MV-4-11 (cell line): ENCODE measurements at places on chromosomes 4 and X.

DNA sequence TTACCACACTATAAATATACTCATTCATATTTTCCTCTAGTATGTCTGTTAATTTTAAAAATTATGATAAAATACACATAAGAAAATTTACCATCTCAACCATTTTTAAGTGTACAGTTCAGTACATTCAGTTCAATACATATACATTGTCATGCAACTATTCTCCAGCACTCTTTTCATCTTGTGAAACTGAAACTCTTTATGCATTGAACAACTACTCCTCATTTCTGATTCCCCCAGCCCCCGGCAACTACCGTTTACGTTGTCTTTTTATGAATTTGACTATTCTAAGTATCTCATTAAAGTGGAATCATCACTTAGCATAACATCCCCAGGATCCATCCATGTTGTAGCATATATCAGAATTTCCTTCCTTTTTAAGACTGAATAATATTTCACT lies 8.7 kb downstream of the SMARCAD1 start:
- DNase-seq, result no peak

GRCh38 chrX:84221181-84221580 lies 33.2 kb upstream of the RPS6KA6 start:
- no peak for DNase-seq

DNA sequence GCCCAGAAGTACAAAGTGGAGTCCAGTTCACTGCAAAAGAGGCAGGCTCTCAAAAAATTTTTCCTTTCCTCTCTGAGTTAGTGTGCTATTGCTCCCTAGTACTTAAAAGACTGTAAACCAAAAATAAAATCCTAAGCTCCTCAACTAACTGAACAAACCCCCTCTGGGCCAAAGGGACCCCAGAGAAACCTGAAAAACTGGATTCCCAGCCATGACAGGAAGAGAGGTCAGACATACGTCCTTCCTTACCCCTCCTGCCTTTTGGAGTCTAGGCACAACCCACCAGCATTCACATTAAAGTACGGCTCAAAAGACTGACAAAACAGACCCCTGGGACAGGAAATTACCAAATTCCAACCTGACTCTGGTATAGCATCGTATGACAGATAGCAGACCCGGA lies 957.9 kb upstream of the PRKX start:
- no peak for DNase-seq

- no peak for DNase-seq
These were observed 1051.4 kb upstream of the PRKX start for GRCh38 chrX:4764888-4765287.

- no peak for DNase-seq
These were observed 201.5 kb downstream of the TBX22 start for GRCh38 chrX:80216086-80216485.

GRCh38 chr4:110854021-110854678 lies 231.3 kb upstream of the PITX2 start:
- peak; percentile 58 for DNase-seq

- DNase-seq, result peak; percentile 20
These were observed 99.3 kb downstream of the AMMECR1 start for GRCh38 chrX:110218591-110218990.

DNA sequence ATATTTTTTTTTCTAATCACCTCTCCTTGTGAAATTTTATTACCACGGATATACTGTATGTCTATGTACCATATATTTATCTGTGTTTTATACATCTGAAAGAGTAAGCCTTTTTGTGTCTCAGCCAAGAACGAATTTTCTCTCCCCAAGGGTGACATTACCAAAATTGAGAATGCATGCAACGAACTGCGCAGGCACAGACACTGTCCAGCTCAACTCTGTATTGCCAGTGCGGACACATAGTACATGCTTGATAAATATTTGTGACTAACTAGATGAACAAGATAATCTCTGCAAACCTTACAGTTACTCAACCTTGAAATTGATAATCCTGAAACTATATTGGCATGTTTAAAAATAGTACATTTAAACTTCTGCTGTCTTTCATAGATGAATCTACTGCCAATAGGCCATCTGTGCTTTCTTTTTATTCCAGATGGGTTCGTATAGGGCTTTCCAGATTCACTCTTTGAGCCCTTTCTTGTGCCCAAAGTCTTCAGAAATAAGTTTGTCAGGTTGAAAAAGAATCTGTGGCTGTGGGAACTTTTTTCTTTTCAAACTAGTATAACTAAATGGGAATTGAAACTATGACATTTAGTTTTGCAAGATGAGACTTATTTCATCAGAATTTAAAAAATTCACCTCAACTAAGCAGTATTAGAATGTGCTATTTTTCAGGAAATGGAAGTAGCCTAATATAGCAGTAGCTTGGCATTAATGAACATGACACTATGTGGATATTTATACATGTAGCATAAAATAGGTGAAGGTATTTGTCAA lies 38.9 kb downstream of the DTHD1 start:
- peak; percentile 79 for DNase-seq

GRCh38 chrX:19096586-19096985 lies 25.7 kb downstream of the ADGRG2 start:
- no peak for DNase-seq

DNA sequence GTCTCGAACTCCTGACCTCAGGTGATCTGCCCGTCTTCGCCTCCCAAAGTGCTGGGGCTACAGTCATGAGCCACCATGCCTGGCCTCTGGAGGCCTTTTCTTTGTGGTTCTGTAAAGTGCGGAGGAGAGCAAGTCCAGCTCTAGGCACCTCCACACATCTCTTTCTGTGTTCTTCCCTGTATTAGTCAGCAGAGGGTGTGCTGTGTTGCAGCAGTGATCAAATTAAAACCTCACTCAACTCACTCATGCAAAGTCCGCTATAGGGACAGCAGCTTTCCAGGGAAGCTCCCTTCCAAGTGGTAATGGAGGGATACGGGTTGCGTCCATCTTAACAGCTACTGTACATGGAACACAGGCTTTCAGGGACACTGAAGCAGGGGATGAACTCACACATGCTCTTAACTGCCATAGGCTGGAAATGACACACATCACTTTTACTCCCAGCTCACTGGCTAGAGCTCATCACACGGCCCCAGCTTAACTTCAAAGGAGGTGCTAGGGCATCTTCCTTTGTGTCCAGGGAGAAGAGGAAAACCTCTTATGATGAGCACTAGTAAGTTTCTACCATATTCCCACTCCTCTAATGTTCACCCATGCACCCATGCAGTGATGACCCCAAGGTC lies 36.0 kb upstream of the CCNG2 start:
- DNase-seq, result peak; percentile 10

GRCh38 chr4:69878250-69878649 lies 18.3 kb upstream of the SULT1E1 start:
- DNase-seq, result no peak

DNA sequence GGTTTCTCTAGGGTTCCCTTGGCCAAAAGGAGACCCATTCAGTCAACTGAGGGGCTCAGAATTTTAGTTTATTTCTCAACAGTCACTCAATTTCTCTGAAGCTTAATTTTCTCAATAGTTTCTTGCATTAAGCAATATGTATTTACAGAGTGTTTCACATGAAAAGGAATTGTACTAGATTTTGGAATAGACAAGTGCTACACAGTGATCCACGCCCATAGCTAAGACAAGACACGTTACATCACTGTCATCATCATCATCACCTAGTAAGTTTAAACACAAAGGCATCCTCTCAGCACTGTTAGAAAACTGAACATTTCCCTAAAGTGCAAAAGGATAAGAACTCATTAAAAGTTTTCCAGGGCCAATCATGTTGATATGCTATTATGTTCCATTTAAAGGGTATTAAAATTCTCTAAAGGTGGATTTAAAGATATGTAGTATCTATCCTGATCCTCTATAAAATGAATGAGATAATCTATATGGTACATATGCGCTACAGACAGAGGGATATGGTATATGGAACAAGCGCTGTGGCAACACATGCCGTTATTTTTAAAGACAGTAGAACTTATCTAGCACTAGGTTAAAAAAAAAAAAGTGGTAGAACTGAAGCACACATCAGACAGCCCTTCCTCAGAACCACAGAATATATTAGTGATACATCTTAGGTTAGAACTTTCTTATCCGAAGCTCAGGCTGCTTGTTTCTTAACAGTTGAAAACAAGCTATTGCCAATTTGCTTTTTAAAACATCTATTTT lies 12.1 kb downstream of the PPA2 start:
- peak; percentile 80 for DNase-seq

GRCh38 chr4:185839770-185840169 lies 27.8 kb upstream of the SORBS2 start:
- no peak for DNase-seq

DNA sequence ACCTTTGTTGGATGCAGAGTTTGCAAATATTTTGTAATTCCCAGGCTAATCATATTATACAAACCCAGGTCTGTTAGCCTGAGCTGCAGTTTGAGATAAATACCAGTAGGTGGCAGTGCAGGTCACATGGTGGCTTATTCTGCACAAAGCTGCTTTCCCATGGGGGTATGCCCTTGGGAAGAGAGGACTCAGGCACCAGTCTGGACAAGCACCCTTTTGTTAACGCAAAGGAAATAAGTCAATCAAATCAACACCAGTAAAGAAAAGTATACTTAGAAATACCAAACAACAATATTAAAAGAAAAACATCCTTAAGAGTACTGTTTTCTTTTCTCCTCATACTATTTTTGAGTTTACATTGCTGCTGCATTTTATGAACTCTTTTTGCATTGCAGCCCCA lies 389.0 kb upstream of the ZFP42 start:
- peak; percentile 27 for DNase-seq

DNA sequence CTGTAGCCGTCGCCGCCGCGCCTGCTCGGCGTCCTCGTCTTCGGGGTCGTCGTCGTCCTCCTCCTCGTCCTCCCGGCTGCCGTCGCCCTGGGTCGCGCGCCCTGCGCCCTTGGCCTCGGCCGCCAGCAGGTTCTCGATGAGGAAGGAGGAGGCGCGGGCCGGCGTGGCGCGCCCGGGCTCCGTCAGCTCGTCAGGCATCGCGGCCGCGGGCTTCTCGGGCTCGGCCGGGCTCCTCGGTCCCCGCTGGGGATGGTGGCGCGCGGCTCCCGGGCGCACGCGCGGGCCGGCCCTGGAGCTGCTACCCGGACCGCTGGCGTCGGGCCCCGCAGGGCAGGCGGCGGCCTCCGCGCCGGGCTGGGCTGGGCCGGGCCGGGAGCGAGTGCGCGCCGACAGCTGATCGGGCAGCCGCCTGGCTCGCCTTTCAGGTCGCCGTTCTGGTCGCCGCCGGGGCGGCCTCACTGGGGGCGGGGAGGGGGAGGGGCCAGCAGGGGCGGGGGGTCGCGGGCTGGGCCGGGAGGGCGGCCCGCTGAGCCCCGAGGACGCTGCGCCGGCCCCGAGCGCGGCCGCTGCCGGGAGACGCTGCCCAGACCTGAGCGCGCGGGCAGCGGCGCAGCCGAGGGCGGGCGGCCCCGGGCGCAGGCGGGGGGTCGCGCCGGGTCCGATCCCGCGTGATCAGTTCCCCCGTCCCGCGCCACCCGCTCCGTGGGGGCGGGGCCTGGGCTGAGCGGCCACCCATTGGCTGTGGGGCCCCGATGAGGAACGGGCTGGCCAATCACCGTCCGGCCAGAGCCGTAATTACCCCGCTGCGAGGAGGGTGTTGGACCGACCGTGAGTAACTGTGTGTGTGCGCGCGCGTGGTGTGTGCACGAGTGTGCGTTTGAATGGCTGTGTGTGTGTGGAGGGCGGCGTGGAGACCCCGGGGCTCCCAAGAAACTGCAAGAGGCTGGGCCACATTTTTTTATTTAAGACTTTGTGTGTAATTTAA lies at the start of gene HMX1:
Gene HMX1, minus strand, starts transcription at position 423 of the 985 bp plus-strand sequence. Its CDS starts 225 bp downstream, at position 198.
- no peak for DNase-seq

GRCh38 chrX:44447214-44447613 lies 95.4 kb downstream of the FUNDC1 start:
- no peak for DNase-seq

DNA sequence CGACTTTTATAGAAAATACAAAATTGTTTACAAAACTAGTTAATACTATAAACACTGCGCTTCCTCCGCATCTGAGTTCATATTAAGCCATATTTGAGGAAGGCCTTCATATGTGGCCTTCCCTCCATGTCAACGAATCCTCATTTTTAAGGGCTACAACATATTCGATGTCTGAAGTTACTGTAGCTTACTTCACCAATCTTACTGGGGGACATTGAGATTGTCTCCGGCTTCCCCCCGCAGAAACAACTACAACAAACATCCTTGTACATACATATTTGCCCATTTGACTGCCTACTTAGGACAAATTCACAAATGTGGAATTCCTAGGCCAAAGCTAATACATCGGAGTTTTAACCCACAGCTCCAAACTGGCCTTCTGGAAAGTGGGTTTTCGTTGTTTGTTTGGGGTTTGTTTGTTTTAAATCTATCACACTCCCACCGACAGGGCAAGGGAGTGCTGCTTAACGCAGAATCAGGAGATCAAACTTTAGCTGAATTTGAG lies 581 bp upstream of the FAM114A1 start:
- no peak for DNase-seq

- DNase-seq, result no peak
These were observed 127.2 kb downstream of the NR3C2 start for GRCh38 chr4:148315049-148315448.

- DNase-seq, result no peak
These were observed 34.4 kb upstream of the CENPU start for GRCh38 chr4:184768296-184768695.

DNA sequence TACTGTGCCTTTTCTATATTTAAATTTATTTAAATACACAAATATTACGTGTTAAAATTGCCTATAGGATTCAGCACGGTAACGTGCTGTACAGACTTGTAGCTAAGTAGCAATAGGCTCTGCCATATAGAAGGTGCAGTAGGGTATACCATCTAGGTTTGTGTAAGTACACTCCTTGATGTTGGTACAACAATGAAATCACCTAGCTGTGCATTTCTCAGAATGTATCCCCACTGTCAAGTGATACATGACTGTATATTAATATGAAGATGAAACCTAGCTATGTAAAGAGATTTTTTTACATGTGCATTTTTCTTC lies 431.2 kb downstream of the KCTD8 start:
- no peak for DNase-seq

GRCh38 chr4:126560794-126561193 lies 1072.0 kb upstream of the INTU start:
- DNase-seq, result no peak

DNA sequence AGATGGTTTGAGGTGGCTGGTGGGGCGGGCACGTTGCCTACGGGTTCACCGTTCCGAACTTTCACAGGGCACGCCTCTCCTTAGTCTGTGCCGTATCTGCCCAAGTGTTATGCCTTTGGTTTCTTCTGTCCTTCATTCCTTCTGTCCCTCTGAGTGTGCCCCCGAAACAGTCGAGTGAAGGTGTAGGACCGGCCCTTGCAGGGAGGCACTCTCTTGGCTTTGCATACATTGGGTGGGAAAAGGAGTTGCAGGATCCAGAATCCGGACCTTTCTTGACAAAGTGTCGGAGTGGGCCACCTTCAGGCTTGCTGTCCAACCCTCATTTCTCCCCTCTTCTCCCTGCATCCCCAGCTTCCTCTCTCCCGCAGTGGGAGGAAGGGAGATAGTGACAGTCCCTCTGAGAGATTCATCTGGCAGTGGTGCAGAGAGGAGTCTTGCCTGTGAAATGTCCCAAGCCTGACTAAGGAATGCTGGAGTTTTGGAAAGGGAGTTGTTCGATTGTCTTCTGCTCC lies 569 bp downstream of the ARFIP1 start:
- no peak for DNase-seq

- no peak for DNase-seq
These were observed 26.1 kb downstream of the FAM47E start for GRCh38 chr4:76277667-76278066.
